Activated CD4-positive, alpha-beta T cell treated with anti-CD3 and anti-CD28 coated beads for 24 hours (primary cell): ENCODE measurements at places on chromosomes 3 and 15.

DNA sequence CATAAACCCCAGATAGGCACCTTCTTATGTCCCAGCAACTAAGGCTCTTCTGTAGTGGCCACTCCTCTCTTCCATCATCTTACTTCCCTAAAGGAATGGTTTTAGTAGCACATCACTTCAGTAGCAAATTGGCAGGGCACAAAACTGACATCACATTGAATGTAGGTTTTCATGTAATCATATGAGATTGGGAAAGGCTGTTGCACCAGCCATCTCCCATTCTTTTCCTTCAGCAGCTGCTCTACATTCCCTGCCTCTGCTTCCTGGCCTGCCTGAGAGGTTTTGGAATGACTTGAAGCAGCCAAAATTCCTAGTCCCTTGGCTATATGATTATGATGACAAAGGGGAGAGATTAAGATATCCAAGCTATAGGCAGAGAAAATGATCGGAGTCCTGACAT is 36.5 kb downstream of the NSUN3 start:
- DNase-seq, result no peak

DNA sequence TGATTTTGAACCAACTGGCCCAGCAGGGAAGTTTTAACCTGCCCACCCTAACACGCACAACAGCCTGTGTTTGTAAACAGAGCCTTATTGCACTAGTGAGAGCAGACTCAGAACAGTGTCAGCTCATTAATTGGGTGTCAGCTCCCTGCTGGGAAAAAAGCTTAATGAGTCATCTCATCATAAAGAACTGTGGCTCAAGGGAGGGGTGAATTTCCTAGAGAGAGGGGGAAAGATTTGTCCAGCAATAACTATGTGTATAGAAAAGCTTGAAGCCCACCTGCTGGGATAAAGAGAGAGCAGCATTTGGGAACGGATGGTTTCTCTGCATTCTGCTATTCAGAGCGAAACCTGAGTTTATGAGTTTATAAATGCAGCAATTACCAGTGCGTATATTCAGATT is 48.9 kb upstream of the GMNC start:
- DNase-seq, result no peak

GRCh38 chr15:69344238-69344637 is 45.5 kb downstream of the PAQR5 start:
- DNase-seq, result no peak

DNA sequence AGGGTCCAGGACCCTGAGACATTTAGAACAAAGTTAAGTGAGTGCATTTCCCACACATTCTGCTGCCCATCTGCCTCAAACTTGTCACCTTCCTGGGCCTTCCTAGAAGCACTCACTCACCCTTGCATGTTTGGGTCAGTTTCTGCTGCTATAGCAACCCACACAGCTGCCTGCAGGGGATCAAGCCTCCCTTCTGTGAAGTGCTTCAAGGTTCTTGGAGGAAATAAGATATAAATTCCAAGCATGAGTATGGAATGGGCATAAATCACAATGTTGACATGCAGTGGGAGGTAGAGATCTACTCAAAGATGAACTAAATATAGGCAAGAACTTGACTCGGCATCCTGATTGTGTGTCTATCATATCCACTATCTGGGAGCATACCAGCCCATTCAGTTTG is 140.4 kb downstream of the SLC9A9 start:
- no peak for DNase-seq

DNA sequence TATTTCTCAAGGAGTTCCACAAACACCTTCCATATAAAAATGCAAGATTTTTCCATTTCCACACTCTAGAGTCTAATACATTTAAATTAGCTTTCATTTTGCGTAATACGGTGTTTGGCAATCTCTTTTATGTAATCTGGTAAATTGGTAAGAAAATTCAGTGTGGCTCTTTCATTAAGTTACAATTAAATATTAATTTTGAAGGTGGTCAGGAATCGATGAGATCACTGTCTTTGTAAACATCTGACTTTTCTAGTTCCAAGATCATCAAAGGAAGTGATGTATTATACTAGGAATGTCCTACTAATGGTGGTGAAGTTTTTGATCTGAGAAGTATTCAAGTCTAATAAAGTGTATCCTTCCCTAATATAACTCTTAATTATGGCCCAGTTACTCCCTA is 1.1 kb upstream of the UTS2B start:
- DNase-seq, result no peak

- no peak for DNase-seq
These were observed 921 bp downstream of the FBXL2 start for GRCh38 chr3:33278163-33278562.

- no peak for DNase-seq
These were observed 53.4 kb downstream of the SRGAP3 start for GRCh38 chr3:9196020-9196419.

- no peak for DNase-seq
These were observed 92.6 kb upstream of the VGLL4 start for GRCh38 chr3:11736136-11736833.

GRCh38 chr3:178480274-178480673 is 56.0 kb upstream of the KCNMB2 start:
- DNase-seq, result no peak

- DNase-seq, result no peak
These were observed 162.7 kb upstream of the AGTR1 start for GRCh38 chr3:148535001-148535400.

DNA sequence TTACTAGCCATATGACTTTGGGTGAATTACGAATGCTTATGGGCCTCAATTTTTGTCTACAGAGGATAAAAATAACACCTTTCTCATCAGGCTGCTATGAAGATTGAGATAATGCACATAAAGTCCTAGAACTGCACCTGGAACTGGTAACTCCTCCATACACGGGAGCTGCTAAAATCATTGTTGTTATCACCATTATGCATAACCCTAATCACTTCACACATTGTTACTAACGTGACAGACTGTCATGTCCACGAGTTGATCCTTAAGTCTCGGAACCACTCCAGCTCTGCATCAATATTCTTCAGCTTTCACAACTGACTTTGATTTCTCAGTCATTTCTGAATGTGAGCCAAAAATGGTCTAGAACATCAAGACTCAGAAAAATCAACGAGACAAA is 64.1 kb downstream of the RFTN1 start:
- DNase-seq, result no peak
